Smooth muscle cell of the brain vasculature (primary cell): ENCODE measurements at places on chromosomes 11 and 22.

- no peak for DNase-seq
These were observed 81.3 kb downstream of the KIRREL3 start for GRCh38 chr11:126919147-126919823.

DNA sequence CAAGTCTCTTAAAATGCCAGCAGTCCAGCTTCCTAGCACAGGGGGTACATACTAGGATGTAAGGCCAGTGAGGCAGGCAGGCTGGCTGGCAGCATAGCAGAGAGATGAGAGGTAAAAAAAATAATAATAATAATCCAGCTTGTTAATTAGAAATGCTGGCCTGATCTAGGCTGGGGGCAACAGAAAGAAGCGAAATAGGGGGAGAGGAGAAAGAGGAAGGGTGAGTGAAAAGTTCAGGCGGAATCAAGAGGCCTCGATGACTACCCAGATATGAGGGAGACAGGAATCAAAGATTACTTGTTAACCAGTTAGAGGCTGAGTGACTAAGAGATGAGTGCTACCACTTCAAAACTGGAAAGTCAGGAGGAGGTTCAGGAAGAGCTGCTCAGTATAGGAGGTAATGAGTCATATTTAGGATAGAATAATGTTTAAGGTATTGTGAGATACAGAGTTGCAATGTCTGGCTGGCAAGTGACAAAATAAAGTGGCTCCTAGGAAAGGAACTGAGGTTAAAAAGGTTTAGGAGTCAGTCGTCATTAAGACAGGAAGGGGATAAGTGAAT, 2.8 kb downstream of the ALKBH8 start:
- DNase-seq = no peak

GRCh38 chr11:94179696-94180095, 51.1 kb downstream of the PANX1 start:
- DNase-seq = no peak

DNA sequence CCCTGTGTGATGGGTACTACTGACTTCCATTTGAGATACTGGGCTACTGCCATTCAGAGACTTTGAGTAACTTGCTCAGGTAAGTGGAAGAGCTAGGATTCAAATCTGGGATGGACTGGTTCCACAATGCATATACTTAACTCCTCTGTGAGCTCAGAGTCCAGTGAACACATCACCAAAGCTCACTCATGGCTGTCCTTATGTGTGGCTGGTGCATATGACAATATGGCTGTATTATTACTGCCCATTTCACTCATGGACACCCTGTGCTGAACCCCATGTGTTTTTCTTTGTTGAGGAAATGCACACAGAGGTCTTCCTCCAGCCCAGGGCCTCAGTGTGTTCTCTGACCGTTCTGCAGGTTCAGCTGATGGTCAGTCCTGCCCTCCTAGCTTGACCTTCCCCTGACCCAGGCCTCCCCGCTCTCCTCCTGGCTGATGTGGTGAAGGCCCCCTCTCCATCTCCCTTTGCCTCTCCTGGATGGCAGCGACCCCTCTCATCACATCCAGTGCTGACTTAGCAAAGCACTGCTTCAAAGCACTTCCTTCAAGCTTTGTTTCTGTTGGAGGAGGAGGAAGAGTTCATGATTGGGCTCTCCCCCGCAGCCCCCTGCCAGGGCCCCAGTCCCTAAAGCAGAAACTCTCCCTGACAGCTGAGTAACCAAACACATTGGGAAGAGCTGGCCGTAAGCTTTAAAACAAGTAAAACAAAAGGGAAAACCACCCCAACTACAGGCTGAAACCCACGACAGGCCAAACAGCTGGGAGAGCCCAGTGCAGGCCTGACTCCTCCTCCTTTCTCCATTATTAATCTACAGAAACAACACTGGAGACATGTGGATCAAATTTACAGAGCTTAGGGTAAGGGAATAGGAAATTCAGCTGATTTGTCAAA, 101.2 kb downstream of the NAT10 start:
- no peak for DNase-seq
